ENCODE measurements at places on chromosomes 1 and 21.
A peak's percentile ranks its signal among the peaks of the same experiment; 100 is the strongest.

DNA sequence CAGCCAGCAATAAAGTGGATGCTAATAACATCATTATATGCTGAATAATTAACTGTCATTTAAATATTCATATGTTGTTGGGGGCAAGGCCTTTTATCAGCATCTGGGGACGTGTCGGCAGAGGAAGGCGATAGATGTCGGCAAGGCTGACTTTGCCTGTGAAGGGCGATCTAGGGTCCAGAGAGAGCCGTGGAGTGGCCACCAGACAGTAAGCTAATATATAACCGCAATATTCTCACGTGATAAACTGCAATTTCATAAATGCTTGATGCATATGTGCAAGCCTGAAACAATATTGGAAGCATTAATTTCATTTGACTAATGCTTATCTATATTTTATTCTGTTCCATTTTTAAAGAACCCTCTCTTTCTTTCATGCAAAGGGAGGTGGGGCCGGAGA, 141.0 kb upstream of the POU3F1 start:
- no peak for DNase-seq

- no peak for DNase-seq
Measured at GRCh38 chr1:46117810-46118494, 14.5 kb downstream of the PIK3R3 start.

DNA sequence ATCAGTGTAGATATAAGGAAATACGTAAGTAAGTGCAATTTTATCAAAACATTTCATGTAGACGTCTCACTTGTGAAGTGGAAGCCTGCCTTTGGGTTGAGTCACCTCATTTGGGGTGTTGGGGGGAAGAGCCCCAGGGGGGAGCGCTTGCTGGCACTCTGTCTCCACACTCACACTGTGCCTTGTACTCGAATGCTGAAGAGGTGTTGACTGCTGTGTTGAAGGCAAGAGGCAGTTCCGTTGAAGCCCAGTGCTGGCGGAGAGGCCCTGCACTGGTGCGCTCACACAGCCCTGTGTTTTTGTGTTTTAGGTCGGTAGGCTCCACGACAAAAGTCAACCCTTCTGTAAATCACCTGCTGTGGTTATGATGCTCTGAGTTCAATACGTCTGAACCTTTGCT, 131.9 kb upstream of the COL6A1 start:
- no peak for DNase-seq

- no peak for DNase-seq
Measured at GRCh38 chr1:186299570-186299969, 75.5 kb downstream of the TPR start.

- no peak for DNase-seq
Measured at GRCh38 chr1:108668777-108669176, 7.9 kb upstream of the HENMT1 start.

DNA sequence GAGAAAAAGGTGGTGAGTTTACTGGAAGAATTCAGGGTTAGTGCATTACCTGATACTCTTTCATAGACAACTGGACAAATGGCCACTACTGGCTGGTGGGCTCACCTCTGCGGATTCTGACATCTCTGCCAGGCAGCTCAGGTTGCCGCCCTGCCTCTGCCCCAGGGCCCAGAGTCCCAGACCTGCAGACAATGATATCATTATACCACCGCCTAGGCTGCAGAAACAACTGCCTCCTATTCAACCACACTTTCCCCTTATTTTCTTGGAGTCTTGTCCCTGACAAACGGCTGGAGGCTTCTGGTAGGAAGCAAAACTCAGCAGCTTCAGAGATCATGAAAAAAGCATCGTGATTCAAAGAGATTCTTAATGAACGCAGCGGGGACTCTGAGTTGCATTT, 37.0 kb downstream of the IRF2BP2 start:
- DNase-seq, result no peak

DNA sequence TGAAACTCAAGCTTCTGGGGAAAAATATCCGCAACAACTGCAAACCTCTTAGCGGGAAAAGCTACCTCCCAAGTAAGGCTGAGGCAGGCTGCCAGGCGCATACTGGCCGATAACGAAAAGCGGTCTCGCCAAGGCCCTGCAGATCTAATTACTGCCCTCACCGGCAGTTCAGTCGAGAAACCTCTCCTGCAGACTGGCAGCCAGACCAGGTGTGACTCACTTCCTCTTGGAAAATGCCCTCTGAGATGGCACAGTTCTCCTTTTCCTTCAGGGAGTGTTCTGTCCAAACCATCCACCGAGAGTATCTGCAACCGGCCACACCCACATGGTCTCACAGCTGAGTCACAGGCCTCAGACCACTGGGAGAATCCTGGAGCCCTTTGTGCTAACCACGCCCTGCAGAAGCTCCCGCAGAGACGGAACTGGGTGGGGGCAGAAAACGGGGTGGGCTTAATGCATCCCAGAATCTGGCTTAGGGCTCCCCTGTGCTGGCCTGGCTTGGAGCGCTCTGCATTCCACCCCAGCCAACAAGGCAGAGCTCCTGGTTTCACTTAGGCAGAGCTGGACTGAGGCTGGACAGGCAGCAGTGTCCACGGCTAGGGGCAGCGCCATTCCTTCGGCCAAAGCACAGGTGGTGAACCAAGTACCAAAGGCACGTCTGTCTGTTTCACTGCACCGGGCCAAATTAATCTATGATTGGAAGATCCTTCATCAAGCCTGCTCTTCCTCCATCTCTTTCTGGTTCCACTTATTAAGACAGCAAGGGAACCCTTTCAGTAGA, 1.2 kb downstream of the S100A10 start:
- peak; percentile 80 for DNase-seq

DNA sequence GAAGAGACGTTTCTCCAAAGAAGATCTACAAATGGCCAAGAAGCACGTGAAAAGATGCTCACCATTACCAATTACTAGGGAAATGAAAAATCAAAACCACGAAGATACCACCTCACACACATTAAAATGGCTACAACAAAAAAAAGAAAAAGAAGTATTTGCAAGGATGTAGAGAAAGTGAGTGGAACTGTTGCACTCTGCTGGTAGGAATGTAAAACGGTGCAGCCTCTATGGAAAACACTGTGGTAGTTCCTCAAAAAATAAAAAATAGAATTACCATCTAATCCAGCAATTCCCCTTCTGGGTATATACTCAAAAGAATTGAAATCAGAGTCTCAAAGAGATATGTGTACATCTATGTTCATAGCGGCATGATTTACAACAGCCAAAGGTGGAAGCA, 115.4 kb upstream of the EDN2 start:
- DNase-seq, result no peak

- DNase-seq, result no peak
Measured at GRCh38 chr1:12524266-12524665, 93.7 kb downstream of the DHRS3 start.

GRCh38 chr1:205883792-205884191, 33.9 kb upstream of the PM20D1 start:
- no peak for DNase-seq

- DNase-seq, result no peak
Measured at GRCh38 chr1:64892576-64893573, 73.5 kb downstream of the JAK1 start.

DNA sequence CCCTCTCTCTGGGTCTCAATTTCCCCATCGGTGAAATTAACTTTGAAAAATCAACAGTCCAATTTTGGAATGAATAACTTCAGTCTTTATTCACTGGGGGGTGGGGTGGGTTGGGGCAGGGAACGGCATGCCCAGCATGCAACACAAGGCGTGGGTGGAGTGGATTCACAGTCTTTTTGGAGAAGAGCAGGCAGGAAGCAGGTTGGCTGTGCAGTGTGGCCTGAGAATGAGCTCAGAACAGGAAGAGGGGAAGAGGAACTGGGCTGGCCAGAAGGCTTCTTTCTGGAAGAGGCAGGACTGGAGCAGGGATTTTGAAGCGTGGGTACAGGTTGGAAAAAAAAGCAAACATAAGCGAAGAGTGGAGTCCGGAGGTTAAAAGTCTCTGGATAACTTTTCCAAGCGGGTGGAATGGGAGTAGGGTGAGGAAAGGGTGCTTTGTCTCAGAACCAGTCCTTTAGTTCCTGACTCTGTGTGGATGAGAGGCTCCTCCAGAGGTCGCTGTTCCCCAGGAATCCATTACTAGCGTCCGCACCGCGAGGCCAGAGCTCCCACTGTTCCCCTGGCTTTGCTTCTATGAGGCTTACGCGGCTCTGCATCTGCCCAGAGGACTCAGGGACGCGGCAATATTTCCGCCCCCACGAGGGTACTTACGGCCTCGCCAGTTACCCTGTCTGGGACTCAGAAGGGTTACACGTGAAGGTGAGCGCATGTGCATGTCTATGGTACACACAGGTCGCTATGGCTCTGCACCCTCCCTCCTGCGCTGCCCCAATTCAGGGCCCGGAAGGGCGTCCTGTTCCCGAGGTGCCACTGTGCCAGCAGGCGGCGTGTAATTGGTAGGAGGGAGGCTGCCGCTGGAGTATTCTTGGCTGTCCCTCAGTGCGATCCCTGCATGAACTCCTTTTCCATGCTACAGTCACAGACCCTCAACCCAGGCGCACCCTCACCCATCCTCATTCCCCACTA, 5.5 kb upstream of the FOXD2 start:
- peak; percentile 97 for DNase-seq

- no peak for DNase-seq
Measured at GRCh38 chr1:4530166-4530785, 124.1 kb upstream of the AJAP1 start.

DNA sequence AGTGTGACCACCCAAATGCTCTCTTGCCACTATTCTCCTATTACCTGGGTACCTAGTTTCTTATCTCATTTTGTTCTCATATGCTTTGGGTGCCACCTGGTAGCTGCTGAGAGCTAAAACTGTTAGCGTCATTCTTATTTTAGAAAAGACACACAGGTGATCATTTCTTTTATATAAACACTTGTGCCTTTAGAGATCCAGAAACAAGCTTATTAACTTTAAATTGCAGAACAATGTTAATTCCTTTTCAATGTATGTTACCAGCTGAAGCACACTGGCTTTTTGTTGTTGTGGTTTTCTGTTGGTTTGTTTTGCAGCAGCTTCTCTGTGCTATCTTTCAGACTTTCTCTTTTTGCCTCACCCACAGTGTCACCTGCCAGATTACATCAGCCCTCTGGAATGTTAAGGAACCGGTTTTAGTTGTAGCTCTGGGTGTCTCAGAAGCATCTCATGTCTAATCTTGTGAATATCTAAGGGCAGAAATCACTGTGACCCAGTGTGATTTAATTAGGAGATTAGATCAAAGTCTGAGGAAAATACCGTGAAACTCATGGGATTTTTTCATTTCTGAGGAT, 43.4 kb upstream of the SLC19A2 start:
- no peak for DNase-seq

DNA sequence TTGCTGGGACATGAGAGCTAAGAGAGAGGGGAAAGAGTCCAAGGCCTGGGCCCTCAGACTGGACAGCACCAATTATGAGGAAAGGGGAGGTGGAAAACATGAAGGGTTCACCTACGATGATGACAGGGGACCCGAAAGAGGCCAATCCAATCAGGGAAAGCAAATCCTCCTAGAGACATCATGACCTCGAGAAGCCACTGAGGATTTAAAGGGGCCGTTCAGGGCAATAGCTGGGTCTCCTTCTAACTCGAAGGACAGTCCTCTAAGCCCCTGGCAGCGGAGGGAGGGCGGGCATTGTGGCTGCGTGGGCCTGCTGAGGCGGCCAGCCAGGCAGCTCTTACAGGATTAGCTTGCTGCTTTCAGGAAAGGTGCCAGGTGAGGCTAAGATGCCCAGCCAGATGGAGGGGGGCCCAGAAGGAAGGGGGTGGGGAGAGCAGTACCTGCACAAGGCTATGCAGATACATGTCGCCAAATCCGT, 7.4 kb downstream of the MEF2D start:
- peak; percentile 71 for DNase-seq

DNA sequence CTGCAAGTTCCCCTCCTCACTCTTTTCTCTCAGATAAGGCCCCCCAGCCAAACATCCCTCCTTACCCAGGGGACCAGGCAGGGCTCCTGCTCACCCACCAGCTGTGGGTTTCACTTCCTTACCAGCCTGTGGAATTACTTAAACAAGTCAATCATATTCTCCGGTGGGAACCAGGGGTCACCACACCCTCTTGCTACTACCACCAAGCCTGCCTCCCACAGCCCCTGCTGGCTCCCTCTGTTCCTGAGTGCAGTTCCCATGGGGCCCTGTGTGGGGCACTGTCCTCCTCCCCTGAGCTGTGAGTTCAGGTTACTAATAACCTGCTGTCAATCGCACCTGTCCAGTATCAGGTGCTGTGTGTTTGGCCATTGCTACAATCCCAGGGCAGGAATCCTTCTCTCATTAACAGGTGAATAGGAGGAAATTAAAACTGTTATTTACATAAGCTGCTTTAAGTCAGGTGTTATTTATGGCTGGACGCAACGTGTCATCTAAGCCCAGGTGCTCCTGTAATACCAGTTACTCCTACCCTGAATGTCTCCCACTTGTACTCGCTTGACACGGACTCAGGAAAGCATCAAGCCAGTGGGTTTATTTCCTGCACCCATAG, 53.1 kb upstream of the LBR start:
- DNase-seq, result peak; percentile 75

DNA sequence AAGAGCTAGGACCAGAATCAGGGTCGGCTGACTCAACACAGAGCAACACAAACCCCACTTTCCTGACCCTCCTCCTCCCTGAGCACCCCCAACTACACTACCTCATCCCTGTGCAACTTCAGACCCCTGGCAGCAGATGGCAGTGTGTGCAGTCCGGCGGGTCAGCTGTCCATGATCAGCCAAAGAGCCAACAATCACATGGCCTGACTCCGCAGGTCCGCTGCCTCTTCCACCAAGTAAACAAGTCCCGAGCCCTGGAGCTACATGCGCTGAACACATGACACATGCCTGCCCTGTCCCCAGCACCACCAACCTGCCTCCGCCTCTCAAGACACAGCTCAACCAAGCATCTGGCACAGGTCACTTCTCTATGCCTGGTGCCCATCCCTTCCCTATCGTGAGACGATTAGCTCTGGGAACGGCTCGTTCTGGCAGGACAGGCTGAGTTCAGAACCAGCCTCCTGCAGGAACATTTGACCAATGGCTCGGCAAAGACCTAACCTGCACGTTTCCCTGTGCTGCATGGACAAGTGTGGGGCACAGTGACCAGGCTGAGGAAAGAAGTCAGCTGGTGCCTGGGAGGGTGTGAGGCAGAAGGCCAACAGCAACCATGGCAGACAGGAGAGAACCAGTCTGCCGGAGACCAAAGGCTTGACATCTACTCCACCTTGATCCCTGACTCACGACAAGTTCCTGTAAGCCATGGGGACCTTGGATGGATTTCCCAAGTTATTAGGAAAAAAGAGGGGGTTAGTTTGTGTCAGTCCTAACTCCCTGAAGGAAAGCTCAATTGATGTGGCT, 60.3 kb downstream of the CD46 start:
- DNase-seq, result peak; percentile 81

DNA sequence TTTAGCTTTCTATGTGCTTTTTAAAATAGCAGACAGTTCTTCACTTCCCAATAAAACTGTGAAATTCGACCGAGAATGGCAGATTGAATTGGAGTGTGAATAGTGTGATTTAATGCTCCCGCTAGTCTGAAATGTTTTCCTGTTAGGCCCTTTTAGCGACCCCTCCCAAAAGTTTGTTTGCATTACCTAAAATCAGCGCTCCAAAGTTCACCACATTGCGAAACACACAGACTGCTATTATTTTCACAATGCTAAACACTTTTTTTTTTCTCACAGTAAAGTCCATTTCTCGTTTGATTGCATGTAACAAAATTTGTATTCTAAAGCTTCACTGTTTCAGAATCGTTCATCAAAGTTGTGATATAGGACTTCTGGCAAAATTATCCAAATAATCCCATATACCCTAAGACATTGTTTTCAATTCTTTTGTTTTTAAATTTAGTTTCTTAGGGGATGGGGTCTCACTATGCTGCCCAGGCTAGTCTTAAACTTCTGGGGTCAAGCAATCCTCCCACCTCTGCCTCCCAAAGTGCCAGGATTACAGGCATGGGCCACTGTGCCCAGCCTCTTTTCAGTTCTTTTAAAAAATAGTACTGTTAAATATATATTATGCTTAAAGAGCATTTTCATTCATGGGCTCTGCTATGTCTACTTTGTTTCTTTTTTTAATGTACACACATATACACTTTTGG, 76.5 kb upstream of the USH2A start:
- DNase-seq, result no peak

All from osteoblast (primary cell).